ENCODE measurements at places on chromosomes 2 and 18.

DNA sequence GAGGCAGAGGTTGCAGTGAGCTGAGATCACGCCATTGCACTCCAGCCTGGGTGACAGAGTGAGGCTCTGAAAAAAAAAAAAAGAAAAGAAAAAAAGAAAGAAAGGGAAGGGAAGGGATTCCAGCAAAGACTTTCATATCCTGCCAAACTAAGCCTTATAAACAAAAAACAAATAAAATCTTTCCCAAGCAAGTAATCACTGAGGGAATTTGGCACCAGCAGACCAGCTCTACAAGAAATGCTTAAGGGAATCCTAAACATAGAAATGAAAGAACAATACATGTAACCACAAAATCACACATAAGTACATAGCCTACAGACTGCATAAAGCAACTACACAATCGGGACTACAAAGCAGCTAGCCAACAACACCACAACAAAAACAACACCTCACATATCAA is 79.1 kb downstream of the TRABD2A start:
- no peak for DNase-seq

DNA sequence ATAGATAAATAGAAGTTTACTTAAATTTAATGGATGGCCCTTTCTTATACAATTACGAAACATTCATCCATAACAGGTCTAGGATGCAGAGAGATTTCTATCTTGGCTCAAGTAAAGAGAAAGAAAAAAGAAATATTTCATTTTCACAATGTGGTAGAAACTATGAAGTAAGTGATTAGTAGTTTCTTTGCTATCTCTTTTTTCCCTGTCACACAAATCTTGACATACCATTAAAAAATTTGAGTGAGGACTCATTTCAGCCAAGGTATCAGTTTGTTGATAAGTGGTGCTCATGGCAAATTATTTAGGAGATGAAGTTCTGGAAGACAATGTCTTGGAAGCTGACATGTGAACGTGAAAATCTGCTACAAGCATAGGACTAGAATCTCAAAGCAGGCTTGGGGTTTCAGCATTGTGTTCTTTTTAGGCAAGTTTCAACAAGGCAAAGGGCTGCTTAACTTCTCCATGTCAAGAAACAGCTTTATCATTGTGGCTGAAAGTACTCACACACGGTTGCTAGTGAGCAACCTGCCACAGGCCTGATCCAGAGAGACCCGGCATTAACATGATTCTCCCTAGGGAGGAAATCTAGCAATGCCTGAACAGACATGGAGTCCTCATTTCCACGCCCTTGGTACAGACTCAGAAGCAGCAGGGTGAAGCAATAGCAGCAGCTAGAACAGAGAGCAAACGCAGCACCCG is 414.6 kb downstream of the DLGAP1 start:
- no peak for DNase-seq

- no peak for DNase-seq
Measured at GRCh38 chr2:176934131-176934530, 278.5 kb upstream of the HNRNPA3 start.

DNA sequence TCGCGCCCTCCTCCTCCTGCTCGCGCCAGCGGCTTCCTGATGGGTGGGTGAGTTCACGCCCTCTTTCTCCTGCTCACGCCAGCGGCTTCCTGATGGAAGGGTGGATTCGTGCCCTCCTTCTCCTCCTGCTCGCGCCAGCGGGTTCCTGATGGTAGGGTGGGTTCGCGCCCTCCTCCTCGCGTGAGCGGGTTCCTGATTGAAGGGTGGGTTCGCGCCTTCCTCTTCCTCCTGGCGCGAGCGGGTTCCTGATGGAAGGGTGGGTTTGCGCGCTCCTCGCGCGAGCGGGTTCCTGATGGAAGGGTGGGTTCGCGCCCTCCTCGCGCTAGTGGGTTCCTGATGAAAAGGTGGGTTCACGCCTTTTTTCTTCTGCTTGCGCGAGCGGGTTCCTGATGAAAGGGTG is 62.0 kb upstream of the MGAT5 start:
- DNase-seq: no peak

- DNase-seq: no peak
Measured at GRCh38 chr18:65235966-65236624, 514.7 kb upstream of the CDH7 start.

DNA sequence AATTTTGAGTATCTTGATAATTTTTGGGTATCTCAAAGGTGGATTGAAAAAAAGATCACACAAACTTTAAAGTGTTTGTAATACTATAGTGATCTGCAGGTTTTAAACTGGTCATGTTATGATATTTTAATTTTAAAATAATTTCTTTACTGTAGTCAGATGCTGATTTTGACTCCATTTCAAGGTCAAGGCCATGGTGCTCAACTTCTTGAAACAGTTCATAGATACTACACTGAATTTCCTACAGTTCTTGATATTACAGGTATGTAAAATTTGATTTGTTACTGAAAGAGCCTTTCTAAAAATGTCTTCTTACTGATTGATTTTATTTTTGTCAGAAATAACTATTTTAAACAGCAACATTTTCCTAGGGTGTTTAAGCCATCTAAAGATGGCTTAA is 33.1 kb upstream of the METAP1D start:
- DNase-seq: no peak

All from activated CD4-positive, alpha-beta memory T cell treated with anti-CD3 and anti-CD28 coated beads for 36 hours (primary cell).